ENCODE measurements at places on chromosomes 4 and X. TPM values are rescaled to one million over a fixed set of nuclear protein-coding genes. Genes with fewer than 3 reads are reported as not detected.

DNA sequence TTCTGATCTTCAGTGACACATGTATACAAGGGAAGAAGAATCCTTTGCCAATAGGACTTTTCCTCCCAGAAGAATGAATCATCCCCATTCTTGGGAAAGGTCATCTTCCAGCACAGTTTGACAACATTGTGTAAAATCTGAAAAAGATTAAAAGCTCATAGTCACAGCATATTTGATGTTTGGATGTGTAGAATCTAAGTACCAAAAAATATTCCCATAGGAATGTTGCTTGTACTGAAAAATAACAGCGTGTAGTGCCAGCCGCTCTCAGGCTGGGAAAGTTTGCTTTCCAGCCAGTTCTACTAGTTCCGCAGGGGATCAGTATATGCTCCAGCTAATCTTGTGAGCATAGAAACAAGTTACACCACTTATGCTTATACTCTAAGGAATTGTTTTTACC, 74.7 kb upstream of the IL13RA1 start:
- DNase-seq, result no peak

DNA sequence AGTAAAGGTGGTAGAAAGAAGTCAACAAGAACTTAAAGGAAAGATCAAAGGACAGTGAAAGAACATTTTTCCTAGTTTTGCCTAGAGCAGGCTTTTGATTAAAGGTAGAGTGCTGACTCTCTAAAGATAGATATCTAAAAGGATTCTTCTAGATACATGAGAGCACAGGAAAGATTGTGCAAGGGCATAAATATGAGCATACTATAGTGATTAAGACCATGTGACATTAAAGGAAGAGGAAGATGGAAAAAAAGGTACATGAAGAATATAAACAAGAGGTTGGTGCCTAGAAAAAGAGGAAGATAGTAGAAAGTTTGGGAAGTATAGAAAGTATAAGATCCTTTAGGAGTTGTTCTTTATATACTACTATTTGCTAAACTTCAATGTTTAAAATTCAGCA, 26.1 kb upstream of the TET2 start:
- DNase-seq, result no peak

Gene ETDB
- not detected for total RNA-seq

Gene GYPB
- not detected for total RNA-seq

Gene KCTD8
- 1.8 TPM for total RNA-seq

GRCh38 chrX:56759736-56760409, 30.8 kb downstream of the NBDY start:
- DNase-seq, result no peak

DNA sequence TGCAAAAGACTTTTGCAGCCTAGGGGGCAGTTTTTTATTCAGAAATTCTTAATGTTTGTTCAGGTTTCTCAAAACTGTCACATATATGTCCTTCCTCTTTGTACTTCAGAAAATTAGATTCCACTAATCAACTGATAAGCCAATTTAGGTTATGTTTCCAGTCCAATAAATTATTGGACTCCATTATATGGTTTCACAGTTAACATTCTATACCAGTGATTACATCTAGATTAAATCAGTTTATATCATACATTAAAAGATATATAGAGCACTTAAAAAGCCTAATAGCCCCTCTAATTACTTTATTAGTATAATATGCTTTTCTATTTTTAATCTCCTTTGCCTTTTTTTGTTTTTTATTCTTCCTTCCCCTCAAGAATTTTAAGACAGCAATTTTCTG, 434.1 kb downstream of the INPP4B start:
- no peak for DNase-seq
